ENCODE measurements at places on chromosomes 3 and 15.

DNA sequence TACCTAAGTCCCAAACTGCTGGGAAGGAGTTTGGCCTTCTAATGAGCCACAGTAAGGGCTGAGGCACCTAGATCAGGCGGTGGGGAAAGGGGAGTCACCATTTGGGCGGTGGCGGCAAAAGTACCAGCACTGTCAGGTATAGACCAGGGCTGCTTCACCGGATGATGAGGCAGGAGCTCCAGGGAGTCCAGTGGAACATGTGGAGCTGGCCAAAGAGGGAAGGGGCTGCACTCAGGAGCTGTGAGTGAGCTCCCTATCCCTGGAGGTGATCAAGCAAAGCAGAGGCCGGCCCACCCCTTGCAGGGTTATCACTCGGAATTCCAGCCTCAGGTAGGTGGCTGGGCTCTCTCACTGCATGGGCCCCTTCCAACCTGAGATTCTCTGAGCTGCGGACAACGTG is 108.4 kb downstream of the SEC22A start:
- DNase-seq: no peak

GRCh38 chr3:183517607-183518006 is 37.9 kb downstream of the KLHL6 start:
- no peak for DNase-seq

- no peak for DNase-seq
Observed at GRCh38 chr3:139572847-139573672, 33.5 kb upstream of the RBP1 start.

DNA sequence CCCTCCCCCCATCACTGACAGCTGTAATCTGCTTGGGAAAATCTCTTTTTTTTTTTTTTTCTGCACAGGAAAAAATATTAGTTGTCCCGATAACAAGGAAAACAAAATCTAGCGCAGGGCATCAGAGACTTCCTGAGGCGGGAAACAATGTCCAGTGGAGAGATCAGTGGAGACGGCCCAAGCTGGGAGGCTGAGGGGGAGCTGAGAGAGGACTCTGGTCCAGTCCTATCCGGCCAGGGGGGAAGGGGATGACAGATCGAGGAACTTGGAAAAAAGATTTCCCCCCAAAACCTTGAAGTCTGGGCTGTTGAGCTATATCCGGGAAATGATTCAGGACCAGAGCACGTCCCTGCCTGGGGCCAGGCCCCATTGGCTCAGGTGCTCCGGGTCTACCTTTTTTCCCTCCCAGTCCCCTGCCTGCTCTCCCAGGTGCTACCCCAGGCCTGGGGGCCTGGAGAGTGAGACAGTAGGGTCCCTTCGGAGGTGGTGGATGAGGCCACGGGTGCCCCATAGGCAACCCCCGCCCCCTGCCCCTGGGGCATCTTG is 14.0 kb upstream of the DLL4 start:
- no peak for DNase-seq

DNA sequence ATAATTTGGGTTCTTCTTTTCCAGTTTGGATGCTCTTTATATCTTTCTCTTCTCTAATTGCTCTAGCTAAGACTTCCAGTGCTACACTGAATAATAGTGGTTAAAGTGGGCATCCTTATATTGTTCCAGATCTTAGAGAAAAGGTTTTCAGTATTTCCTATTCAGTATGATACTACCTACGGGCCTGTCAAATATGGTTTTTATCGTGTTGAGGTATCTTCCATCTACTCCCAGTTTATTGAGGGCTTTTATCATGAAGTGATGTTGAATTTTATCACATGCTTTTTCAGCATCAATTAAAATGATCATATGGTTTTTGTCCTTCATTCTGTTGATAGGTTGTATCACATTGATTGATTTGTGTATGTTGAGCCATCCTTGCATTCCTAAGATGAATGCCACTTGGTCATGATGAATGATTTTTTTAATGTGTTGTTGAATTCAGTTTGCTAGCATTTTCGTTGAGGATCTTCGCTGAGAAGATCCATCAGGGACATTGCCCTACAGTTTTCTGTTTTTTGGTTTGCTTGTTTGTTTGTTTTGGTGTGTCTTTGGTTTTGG is 3.0 kb upstream of the LRRC34 start:
- no peak for DNase-seq

- no peak for DNase-seq
Observed at GRCh38 chr15:59501597-59501996, 63.6 kb downstream of the FAM81A start.

GRCh38 chr15:65532738-65533051 is 2.4 kb downstream of the HACD3 start:
- no peak for DNase-seq

DNA sequence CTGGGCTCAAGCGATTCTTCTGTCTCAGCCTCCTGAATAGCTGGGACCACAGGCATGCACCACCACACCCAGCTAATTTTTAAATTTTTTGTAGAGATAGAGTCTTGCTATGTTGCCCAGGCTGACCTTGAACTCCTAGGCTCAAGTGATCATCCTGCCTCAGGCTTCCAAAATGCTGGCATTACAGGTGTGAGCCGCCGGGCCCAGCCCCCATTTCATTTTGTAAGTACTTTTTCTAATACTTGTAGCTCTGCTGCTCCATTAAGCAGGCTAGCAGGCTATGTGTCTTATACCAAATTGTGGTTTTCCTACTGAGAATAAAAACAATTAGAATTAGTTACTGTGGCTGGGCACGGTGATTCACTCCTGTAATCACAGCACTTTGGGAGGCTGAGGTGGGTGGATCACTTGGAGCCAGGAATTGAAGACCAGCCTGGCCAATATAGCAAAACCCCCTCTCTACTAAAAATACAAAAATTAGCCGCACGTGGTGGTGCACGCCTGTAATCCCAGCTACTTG is 22.4 kb downstream of the NIPA1 start:
- no peak for DNase-seq

DNA sequence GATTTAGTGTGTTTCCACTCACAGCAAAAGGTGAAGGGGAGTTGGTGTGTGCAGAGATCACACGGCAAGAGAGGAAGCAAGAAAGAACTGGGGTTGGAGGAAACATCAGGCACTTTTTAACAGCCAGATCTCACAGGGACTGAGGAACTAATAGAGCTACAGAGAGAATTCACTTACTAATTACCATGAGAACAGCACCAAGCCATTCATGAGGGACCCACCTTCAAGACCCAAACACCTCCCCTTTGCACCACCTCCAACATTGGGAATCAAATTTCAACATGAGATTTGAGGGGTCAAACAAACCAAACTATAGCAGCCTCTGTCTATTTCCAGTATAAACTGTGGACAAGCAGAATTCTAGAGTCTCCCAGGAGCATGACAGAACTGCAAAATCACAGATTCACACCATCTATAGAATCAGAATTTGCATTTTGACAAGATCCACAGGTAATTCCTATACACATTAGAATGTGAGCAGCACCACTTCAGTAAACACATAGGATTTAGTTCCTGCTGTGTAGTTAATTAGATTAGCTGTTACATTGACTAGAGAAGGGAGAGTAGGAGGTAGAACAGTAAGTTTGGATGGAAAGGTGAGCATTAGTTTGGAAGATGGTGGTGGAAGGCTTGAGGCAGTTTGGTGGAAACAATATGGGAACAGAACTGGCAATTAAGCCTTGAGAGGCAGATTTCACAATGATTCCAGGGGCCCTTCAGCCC is 311.7 kb downstream of the NSUN3 start:
- no peak for DNase-seq

GRCh38 chr3:115975796-115976195 is 352.5 kb downstream of the GAP43 start:
- no peak for DNase-seq

DNA sequence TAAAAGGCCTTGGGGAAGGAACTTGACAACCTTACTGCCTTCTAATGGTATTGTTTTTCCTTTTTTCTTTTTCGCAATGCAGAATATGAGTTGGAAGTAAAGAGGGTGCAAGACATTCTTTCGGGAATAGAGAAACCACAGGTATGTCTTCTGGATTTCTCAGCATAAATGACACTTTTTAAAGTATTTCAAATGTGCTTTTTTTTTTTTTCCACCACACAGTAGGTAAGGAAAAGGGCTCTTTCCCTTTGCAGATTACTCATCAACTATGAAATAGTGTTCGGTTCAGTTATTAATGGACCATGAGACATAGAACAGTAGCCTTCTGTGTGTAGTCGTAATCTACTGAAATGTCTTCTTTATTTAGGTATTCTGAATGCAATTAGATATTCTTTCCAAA is 162.4 kb downstream of the GHSR start:
- no peak for DNase-seq

DNA sequence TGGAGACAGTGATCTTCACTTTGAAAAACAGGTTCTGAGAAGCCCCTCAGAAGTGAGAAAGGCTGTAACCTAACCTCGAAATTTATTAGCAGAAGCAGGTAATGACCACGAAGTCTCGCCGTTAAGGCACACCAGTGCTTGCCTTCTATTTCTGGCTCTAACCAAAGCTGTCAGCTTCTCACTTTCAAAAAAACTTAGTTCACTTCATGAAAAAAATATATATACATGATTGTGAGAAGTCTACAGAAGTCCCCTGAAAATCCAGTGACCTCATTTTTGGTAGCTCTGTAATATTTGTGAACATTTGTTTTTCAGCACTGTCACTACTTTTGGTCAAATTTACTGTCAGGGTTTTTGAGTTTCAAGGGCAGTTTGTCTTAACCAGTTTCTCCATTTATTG is 19.1 kb upstream of the AKAP13 start:
- no peak for DNase-seq

- no peak for DNase-seq
Observed at GRCh38 chr15:38688761-38689160, 124.1 kb upstream of the RASGRP1 start.

DNA sequence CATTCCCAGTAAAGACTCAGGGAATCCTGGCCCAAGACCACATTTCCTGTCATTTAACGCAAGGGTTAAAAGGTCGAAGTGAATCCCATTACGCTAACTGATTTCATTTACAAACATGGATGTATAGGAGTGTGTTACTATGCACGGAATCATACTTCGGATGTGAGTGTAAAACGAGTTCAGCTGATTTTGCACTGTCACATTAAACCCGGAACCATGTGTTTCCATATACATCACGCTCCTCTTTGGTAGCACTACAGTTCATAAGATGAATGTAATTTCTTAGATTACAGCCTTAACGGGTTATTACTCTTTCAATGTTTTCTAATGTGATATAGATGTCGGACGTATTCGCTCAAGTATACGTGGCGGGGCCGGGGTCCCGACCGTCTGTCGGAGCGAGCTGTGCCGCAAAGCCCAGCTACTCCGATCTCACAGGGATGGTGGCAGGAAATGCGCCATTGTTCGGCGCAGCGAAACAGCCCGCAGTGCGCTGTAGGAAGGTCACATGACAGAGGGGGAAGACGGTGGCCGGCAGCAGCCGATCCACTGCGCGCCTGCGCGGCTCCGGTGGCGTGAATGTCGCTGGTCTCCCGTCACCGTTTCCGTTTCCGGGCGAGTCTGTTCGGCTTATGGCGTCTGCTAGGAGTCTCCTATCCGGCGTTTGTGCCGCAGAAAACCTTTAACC is 97.3 kb downstream of the NPAP1 start:
- peak; percentile 61 for DNase-seq
